ENCODE measurements at places on chromosomes 7 and 10. TPM values are rescaled to one million over a fixed set of nuclear protein-coding genes. Genes with fewer than 3 reads are reported as not detected.

- DNase-seq, result peak; percentile 73
These were observed 657 bp upstream of the TMEM178B start for GRCh38 chr7:141073173-141073640.

DNA sequence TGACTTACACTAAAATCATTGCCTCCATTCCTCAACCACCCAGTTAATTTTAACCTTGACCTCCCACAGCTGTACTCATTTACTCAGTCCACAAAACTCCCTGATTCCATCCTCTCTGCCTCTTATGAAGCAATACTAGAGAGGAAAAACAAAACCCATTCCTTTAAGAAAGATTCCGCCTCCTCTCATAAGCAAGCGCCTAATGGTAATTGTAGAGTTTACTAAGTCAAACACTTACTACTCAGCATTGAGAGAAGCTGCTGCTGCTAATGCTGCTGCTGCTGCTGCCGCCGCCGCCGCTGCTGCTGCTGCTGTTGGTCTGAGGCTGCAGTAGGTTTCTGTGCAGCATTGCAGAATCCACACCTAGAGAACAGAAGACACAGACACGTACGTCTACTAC is 2.1 kb upstream of the ADD3 start:
- DNase-seq, result peak; percentile 46

GRCh38 chr7:128783143-128783861 is 7.7 kb upstream of the OPN1SW start:
- peak; percentile 77 for DNase-seq

Gene LRRD1
- total RNA-seq, result not detected

Gene RBM28
- 11.8 TPM for total RNA-seq

Gene ZNF789
- total RNA-seq, result 7.7 TPM

Gene LIPK
- not detected for total RNA-seq

Gene LRRC4
- not detected for total RNA-seq

DNA sequence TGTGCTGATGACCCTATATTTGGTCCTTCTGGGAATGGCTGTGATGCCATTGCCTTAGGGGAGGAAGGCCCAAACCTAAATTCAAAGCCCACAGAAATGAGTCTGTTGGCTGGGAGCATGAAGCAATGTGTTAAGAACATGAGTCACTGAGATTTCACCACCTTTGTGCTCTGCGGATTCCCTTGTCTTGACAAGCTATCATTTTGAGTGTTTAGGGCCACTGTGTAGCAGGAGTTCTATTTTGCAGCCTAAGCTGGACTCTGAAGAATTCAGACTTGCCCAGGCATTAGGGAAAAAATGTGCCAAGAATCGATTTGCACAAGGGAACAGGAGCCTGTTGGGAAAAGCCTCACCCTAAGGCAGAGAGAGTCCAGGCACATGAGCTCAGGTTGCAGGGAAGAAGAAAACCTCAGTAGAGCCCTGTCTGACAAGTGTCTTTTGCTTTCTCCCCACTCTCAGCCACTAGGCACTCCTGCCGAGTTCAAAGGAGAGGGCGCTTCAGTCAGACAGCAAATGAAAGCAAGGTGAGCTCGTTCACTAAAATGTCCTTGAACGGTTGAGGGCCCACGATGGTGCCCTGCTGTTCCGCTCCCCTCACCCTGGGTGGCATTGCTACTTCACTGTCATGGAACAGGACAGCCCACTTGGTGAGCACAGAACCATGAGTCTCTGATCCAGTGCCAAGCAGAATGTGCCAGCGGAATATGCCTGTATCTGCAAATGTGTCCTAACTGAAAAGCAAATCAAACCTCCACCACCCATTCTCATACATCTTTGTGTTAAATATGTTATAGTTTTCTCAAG is 93.6 kb downstream of the PRLHR start:
- peak; percentile 82 for DNase-seq

- DNase-seq, result no peak
These were observed 94.7 kb upstream of the SLC25A13 start for GRCh38 chr7:96416599-96416998.

DNA sequence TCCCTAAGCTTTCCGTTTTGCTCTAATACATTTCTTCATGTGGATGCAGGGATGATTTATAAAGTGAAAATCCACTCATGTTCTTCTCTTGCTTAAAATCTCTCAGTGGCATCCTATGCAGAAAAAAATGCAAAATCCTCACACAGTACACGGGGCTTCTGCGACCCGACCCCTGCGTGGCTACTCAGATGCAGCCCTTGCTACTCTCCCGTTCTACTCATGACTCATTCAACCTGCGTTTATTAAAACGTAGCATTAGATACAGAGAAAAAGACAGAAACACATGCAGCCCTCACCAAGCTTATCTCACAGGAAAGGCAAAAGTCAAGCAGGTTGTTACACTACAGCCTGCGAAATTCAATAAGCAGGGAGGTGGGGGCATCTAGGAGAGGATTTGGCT is 284.4 kb upstream of the PFKP start:
- no peak for DNase-seq

Gene ADIRF
- 0.49 TPM for total RNA-seq

Gene SFRP5
- total RNA-seq, result not detected

Gene MMS19
- total RNA-seq, result 73.9 TPM

- DNase-seq, result peak; percentile 3
These were observed 794 bp downstream of the MBL2 start for GRCh38 chr10:52771534-52772445.

Gene ADAM8
- total RNA-seq, result 3.8 TPM

GRCh38 chr7:22989643-22990587 is 24.0 kb downstream of the HYCC1 start:
- no peak for DNase-seq

DNA sequence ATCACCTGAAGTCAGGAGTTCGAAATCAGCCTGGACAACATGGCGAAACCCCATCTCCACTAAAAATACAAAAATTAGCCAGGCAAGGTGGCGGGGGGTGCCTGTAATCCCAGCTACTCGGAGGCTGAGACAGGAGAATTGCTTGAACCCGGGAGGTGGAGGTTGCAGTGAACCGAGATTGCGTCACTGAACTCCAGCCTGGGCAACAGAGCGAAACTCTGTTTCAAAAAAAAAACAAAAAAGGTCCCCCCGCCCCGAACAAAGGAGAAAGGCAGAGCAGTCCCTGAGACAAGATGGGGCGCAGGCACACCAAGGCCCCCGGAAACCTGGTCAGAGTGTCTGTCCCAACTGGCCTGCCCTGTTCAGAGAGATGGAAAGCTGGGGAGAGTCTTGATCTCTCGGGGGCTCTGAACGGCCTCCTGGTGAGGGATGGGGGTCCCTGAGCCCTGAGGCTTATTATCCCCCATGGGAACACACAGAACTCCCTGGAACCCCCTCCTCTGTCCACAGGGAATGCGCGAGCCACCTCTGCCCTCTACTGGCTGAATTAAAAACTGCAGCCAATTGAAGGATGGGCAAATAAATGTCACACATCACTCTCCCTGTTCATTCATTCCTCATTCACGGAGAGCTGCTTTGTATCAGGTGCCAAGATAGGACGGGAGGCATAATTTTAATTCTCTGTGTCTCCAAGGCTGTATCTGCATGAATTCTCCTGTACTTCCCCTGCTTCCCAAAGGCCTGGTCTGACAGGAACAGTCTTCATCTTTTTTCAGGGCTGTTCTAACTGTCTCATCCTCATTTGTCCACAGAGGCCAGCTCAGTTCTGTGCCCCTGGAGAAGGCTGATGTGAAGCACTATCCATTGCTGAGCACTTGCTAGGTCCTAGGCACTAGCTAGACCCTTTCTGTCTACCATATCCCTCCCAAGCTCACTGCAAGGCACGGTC is 28.9 kb downstream of the MAT1A start:
- DNase-seq, result peak; percentile 12

DNA sequence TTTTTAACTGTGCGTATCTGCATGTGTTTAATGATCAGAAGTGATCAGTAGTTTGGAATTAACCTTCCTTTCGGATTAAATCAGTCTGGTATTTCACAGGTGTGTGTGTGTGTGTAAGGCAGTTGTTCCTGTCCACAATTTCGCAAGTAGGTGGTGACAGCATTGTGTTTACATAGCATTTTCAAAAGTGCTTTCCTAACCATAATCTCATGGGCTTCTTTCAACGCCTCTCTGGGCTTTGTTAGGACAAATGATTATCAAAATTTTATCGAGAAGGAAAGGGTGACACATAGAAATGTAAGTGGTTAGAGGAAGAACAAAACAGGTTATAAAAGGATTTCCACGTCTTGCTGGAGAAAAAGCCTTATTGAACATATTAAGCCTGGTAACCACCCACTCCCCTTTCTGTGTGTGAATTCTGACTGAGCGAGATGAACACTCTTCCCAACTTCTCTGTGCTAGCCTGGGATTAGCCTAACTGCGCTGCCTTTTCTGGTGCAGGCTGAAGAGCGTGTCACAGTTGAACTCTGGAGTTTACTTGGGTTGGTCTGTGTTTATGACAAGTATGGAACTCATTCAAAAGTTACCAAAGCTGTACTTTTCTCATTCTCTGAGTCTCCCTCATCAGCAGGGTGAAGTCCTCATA is 292.3 kb upstream of the PITRM1 start:
- no peak for DNase-seq

DNA sequence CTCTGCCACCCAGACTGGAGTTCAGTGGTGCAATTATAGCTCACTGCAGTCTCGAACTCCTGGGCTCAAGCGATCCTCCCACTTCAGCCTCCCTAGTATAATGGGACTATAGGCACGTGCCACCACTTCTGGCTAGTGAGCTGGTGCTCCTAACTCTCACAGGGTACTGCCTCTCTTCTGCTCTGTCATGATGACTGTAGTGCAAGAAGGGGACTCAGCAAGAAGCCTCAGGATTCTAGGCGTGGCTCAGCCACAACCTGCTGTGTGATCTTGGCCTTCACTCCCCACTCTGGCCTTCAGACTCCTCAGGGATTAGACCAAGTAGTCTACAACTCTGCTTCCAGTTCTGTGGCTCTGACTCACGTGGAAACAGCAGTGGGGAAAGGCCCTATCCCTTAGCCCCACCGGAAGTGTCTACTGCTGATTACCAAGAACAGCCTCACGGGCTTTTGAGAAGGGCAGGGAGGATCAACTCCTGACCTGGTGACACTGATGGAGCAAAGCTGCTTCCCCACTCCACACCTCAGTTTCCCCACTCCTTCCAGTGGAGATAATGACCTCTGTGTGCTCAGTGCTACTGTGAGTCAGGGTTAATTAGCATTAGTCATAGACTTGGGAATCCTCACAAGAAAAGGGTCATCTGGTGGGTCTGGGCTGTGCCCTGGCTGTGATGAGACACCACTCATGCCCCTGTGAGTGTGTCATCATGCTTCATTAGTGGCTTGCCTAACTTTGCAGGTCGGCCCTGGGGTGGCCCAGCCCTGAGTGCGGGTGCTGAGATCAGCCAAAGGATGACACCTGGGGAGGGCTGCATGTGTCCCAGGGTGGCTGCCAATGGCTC is 41.1 kb downstream of the ZC3HC1 start:
- DNase-seq, result peak; percentile 94

Gene FAM171A1
- total RNA-seq, result 3.6 TPM

GRCh38 chr10:72049969-72050781 is 38.2 kb downstream of the SPOCK2 start:
- no peak for DNase-seq

DNA sequence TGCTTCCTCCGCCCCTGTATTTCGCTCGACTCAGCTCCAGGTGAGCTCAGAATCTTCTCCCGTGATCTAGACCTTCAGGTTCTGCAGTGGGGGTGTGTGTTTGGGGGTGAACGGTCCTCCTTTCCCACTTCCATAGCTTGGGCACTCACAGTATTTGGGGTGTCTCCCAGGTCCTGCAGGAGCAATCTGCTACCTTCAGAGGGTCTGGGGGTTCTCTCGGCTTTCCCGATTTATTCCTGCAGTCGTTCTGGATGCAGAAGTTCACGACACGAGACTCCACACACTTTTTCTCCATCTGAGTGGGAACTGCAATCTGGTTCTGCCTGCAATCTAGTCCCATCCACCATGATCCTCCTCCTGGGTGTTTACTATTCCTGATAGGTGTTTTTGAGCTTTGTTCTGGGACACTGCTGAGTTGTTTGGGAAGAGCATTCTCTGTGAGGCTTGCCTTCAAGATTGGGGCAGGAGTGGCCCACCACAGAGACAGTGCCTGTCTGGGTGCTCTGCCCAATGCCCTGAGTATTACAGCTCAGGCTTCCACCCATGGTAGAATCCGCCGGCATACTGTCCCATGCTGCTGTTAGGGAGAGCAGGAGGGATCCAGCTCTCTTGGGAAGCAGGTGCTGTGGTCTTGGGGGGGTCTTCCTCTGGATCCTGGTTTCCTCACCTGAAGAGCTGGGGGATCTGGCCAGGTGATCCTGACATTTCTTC is 29.8 kb downstream of the JAKMIP3 start:
- no peak for DNase-seq

- no peak for DNase-seq
These were observed 67.0 kb upstream of the CFAP46 start for GRCh38 chr10:133009218-133009950.

GRCh38 chr10:3623746-3624145 is 161.3 kb downstream of the KLF6 start:
- DNase-seq, result peak; percentile 81

Gene NEURL1
- not detected for total RNA-seq

GRCh38 chr10:123622381-123622780 is 43.8 kb upstream of the GPR26 start:
- peak; percentile 73 for DNase-seq

- no peak for DNase-seq
These were observed 97.7 kb downstream of the CELF2 start for GRCh38 chr10:11115337-11115736.

DNA sequence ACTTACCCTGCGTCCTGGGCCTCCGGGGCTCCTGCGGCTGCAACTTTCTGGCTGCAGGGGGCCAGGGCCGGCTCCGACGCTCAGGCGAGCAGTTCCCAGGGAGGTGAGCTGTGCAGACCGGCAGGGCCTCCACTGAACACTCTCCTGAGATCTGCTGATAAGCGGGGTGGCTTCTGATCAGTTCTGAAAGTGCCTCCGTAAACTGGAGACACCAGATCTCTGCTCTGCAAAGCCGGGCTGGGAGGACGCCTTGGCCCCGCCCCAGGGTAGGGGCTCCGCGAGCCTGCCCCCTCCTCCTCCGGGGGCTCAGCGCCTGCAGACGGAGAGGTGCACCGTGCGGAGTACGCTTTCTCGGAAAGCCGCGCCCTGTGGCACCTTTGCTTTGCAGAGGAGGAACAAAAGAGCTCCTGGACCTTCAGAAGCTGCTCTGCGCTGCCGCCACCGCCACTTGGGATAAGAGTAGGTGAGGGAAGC is 141.3 kb upstream of the VKORC1L1 start:
- DNase-seq, result no peak

Gene PNLIPRP3
- total RNA-seq, result not detected

GRCh38 chr7:65979583-65980477 is 2.2 kb downstream of the GUSB start:
- DNase-seq, result no peak

Gene NAT16
- not detected for total RNA-seq

DNA sequence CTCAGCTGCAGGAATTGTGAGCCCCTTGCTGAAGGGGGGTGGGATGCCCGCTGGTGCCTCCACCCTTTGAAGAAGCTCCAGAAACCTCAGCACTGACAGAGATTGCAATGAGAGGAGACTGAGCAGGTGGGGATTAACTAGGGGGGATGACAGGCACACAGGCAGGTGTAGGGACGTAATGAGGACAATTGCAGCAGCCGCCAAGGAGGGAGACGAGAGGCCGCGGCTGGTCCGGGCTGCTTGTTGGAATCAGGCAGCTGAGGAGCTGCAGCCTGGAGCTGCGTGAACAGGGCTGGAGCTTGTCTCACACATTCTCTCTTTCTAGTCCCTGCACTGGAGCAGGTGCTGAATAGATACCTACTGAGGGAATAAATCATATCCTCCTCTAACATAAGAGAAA is 122.0 kb upstream of the TCERG1L start:
- no peak for DNase-seq
